D721Med (cell line): ENCODE measurements at places on chromosomes 2 and 18.

GRCh38 chr18:69674292-69674877 lies 273.3 kb downstream of the CD226 start:
- no peak for DNase-seq

DNA sequence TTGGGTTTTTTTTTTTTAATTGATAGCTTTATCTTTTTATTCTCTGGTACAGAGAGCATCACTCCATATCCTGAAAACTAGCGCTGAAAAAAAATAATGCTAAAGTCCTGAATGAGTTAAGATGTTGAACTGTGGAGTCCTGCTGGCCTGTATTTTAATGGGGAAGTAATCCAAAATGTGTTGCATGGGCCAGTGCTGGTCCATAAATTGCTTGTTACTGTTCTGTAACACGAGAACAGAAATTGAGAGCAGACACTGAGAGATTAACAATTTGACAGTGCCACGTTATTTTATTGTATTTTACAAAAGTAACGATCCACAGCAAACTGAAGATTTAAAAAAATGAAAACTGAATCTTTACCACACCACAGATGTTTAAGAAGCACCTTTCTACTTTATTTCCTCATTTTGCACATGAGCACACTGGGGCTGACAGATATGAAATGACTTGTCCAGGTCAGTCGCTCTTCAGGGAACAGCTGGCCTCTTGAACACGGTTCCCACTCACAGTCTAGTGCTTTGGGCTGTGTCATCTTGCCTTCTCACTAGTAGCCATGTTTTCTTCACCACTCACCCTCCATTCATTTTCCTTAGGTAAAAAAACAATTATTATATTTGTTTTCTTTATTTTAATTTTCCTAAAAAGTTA lies 35.3 kb downstream of the ZCCHC2 start:
- DNase-seq = no peak

DNA sequence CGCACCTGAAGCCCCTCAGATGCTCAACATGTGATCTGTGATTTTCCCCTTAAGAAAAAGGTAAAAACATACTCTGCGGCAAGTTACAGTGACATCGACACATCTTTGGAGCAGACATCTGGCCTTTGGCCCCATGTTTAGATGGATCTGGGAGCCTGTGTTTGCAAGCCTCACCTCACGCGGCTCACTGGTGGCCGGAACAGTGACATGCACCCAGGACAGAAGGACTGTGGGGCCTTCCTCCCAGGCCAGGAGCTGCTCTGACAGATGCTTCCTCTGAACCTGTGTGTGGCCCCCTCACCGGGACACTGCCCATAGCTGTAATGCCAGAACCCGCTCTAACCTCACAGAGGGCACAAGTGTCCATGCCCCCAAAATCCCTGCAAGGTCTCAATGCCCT lies 13.1 kb downstream of the PASK start:
- DNase-seq = no peak

- no peak for DNase-seq
Observed at GRCh38 chr2:176503776-176504175, 234.5 kb downstream of the MTX2 start.

GRCh38 chr2:55871637-55872036 lies 51.9 kb downstream of the EFEMP1 start:
- DNase-seq = no peak
